NCI-H2081 treated with DMSO at 0.1 percent for 48 hours (cell line): ENCODE measurements at places on chromosomes 1 and 21.

- DNase-seq, result no peak
Observed at GRCh38 chr1:111140680-111140967, 601 bp downstream of the CEPT1 start.

DNA sequence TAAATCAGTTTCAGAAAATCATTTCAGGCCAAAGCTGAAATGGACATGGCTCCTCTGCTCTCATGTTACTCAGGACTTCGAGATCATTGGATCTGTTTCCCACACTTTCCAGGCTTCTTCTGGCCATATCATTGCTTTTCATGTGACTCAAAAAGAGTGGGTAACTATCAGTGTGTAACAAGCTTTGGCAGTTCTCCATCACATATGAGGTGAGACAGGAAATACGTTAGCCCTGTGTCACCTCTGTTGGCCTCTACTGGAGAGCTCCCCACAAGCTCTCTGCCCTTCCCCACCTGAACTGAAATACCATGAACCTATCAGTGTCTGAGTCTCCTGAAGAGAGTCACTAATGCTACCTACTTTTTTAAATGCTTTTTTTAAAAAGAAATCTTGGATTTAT, 128.2 kb downstream of the LBR start:
- DNase-seq, result no peak

DNA sequence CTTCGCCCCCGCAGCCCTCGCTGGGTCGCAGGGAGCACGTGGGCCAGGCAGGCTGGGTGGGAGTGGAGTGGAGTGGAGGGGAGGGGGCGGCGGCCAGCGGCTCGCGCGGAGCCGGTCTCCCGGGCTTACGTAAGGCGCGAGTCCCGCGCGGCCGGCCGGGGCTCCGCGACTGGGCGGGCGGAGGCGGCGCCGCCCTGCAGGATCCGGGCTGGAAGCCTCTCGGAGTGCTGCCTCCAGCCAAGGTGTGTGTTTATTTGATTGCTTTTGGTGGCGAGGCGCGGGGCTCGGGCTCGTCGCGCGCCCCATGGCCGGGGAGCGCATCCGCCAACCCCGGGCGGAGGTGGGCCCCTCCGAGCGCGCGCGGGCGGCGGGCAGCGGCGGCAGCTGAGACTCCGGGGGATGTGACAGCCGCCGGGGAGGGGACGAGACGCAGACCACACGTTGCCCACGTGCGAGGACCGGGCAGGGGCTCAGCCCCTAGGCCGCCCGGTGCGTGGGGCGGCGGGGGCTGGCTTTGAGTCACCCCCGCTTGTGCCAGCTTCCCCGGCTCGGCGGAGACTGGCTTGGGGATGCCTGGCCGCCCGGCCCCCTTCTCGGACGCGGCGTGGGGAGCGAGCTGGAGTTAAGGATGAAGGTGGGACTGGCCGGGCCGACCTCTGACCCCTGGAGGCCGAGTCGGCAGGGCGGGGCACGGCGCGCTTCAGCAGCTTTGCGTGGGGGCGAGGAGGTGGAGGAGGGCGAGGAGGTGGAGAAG, 402 bp upstream of the AK4 start:
- DNase-seq, result no peak

GRCh38 chr1:155596864-155597263, 13.2 kb upstream of the MSTO1 start:
- no peak for DNase-seq

- DNase-seq, result peak; percentile 13
Observed at GRCh38 chr1:200558866-200559459, 61.6 kb downstream of the KIF14 start.

GRCh38 chr1:109543988-109544735, 4.3 kb upstream of the GNAI3 start:
- DNase-seq, result no peak

- DNase-seq, result no peak
Observed at GRCh38 chr1:173213665-173214064, 6.5 kb upstream of the TNFSF4 start.

DNA sequence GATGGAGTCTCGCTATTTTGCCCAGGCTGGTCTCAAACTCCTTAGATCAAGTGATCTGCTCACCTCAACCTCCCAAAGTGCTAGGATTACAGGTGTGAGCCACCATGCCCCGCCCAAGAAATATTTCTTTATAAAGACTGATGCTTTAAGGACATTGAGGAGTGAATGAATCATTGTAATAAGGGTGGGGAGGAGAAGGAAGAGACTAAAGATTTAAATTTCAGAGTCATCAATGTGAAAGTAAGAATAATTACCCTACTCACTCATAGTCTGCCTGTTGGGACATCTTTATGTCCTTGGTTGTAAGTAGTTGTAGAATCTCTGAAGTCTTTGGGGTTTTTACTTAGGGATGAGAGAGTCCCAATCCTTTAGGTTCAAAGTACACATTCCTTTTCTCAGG, 7.3 kb downstream of the KDM1A start:
- no peak for DNase-seq

- no peak for DNase-seq
Observed at GRCh38 chr1:33338440-33339211, 17.7 kb upstream of the A3GALT2 start.

GRCh38 chr1:206706298-206706791, 21.6 kb downstream of the MAPKAPK2 start:
- no peak for DNase-seq

GRCh38 chr1:19209439-19209989, 552 bp downstream of the UBR4 start:
- no peak for DNase-seq

GRCh38 chr1:155466996-155467395, 95.6 kb downstream of the ASH1L start:
- DNase-seq, result no peak

DNA sequence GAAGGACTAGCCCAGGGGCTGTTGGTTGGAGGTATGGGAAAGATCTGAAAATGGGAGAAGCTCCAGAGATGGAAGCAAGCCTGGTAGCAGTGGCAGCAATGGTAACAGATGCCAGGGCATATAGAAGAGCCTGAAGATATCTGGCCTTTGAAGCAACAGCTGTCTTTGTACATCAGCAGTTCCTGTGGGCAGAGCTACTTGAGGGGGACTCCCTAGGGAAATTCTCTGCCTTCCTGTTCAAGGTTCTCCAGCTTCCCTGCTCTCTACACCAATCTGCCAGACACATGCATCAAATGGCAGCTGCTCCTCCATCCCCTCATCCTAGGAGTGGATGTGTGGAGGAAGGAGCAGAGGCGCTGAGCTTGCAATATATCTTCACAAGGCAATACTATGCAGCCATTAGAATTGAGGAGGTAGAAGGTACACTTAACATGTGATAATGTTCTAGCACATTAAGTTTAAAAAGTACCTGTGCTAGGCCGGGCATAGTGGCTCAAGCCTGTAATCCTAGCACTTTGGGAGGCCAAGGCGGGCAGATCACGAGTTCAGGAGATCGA, 2.2 kb downstream of the TMEM35B start:
- DNase-seq, result no peak

- no peak for DNase-seq
Observed at GRCh38 chr1:206575165-206575893, 36.9 kb downstream of the EIF2D start.

DNA sequence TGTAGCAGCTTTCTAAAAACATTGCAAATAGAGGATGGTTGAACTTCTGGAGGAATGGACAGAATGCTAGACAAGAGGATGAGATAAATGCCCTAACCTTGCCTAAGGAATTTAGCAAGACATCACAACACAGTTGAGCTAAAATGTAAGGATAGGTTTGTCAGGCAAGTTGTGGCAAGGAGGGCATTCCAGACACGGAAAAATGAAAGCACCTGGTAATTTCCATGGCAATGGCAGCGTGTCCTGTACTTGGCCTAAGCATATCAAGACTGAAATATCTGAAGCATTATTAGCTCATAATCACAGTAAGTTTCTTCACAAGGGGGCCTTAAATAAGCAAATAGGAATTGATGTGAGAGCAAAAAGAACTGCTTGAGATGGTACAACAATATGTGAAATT, 105.1 kb upstream of the USP25 start:
- no peak for DNase-seq

GRCh38 chr1:21305155-21305899, 15.1 kb upstream of the ECE1 start:
- no peak for DNase-seq

GRCh38 chr1:1371364-1371745, 3.7 kb downstream of the AURKAIP1 start:
- DNase-seq, result no peak

DNA sequence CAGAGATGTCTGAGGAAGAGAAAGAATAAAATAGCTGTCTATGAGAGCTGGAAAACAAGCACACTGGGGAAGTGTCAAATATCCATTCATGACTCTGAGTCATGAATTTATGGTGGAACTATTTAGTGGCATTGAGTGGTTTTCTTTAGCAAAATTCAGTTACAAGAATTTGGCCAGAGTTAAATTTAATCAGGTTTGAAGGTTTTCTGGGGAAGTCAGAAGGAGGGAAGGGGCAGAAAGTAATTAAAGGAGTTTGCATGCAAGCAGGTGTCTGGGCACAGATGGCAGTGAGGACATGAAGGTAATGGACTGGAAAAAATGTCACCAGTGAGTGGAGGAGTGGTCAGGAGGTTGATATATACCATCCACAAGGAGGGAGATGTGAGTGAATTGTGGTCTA, 121.9 kb upstream of the IVNS1ABP start:
- no peak for DNase-seq

DNA sequence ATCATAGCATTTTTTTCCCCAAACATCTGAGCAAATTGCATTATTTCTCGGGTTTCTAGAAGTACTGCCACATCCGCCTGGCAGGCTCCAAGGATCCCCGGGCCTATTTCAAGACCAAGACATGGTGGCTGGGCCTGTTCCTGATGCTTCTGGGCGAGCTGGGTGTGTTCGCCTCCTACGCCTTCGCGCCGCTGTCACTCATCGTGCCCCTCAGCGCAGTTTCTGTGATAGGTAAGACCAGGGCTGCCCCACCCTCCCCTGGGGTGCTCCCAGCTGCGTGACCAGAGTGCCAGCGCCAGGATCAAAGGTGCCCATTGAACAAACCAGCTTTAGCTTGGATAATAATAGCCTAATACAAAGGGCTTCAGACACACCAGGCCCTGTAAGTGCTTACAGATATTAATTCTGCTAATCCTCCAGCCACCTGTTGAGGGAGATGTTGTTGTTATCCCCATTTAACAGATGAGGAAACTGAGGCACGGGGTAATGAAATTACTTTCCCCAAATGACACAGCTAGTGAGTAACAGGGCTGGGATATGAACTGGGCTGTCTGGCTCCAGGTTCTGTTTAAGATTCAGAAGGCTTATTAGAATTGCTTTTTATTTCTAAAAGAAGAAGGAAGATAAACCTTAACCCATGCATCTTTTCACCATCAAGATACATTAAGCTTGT, 26.5 kb downstream of the NIPAL3 start:
- no peak for DNase-seq

DNA sequence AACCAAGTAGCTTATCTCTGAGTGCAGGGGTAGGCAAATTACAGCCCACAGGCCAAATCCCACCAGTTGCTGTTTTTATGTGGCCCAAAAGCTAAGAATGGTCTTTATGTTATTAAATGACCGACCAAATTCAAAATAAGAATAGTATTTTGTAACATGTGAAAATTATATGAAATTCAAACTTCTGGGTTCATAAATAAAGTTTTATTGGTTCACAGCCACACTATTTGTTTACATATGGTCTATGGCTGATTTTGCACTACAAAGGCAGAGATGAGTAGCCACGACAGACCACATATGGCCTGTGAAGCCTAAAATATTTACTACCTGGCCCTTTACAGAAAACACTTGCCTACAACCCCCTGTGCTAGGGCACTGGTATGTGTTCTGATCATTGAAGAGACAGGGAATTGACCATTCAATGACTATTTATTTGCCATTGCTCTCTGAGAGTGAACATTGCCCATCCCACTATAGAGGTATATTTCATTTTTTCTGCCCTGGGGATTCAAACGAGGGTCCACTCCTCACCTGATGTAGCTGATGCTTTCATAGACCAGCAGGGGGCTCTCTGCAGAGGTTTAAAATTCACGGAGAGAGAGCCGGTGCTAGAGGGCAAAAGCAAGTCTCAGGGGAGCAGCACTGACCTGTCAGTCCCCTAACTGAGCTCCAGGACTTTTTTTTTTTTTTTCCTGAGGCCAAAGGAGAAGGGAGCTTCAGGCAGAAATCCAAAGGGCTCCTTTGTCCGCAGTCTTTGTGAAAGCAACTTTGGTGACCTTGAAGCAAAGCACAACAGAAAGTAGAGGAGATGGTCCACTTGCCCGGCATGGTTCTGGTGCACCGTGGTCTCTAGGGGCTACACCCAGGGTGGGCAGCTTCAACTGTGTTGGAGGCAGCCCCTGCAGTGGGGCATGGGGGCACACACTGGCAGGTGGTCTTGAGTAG, 7.3 kb upstream of the GNL2 start:
- DNase-seq, result no peak

- no peak for DNase-seq
Observed at GRCh38 chr1:91891454-91891853, 5.5 kb upstream of the TGFBR3 start.

DNA sequence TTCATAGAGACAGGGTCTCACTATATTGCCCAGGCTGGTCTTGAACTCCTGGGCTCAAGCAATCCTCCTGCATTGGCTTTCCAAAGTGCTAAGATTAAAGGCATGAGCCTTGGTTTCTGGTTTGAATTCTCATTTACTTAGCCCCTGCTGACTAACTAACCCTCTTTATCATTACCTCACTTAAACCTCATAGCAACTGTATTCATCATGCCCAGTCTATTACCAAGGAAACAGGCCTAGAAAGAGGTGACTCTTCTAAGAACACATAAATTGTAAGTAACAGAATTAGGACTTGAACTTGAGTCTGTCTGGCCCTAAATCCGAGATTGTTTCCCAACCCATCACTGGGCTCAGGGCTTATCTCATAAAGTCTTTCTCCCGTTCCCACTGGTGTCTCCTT, 44.2 kb downstream of the TMEM53 start:
- no peak for DNase-seq

- DNase-seq, result no peak
Observed at GRCh38 chr1:157310401-157310800, 172.2 kb upstream of the ETV3 start.

- DNase-seq, result no peak
Observed at GRCh38 chr1:226541631-226542622, 6.6 kb upstream of the STUM start.

DNA sequence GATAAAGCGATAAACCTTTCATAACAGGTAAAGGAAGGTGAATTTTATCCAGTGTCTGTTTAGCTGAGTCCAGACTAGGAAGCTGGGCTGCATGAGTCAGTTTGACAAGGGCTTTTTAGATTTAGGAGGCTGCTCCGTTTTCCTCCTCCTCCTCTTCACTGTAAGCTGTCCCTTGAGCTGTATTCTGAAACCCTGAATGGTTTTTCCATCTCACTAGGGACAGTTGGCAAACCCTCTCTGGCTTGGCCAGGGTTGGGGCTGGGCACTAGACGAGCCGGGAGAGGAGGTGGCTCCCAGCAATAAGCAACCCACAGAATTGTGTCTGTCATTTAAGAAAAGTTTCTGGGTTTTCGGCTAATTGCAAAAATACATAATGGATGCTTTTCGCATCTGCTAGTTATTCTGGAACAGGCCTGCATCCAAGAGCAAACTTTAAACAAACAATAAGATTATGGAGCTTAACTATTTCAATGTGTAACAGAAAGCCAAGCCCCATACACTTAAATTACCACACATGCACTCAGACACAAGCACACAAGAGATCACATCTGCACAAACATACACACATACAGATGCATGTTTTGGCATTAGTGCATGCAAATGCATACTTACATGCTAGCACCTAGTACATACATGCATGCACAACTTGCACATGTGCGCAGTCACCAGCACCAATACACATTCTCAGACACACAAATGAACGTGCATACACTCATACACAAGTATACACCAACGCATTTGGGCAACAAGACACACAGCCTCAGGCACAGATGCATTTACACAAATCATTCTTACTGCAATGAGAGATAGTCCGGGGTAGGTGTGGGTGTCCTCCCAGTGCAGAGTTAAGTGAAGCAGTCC, 27.8 kb upstream of the FOXE3 start:
- no peak for DNase-seq

GRCh38 chr1:201385299-201385891, 7.9 kb upstream of the TNNT2 start:
- no peak for DNase-seq
